ACHN (cell line): ENCODE measurements at places on chromosomes 5 and 9.

DNA sequence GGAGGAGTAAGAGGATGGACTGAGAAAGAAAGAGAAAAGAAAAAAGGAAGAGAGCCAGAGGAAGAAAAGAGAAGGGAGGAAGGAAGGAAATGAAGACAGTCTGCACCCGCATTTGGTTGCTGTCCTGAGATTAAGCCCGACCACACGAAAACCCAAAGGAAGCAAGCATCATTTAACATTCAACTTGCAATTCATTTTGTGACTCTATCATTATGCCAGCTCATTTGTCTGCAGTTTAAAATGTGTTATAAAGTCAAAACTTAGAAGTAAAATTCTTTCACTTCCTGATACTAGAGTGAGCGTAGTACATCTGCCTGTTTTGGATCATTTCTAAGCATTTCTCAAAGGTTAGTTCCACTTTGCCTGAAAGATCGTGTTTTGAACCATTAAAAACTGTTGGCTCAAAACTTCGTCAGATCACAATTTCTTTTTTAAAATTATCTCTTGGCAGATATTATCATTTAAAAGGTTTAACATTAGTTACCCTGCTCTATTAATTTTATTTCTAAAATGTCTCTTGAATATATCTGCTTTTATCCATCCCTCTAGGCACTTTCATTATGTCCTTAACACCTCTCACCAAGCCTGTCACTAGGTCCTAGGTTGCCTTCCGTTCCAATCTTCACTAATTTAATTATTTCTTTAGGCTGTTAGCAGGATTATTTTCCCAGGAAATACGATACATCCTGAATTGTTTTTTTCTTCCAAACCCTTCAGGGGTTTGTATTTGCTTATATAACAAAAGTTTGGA lies 240.9 kb downstream of the TLE4 start:
- peak; percentile 17 for DNase-seq

GRCh38 chr5:42923710-42924109 lies 112.0 kb upstream of the SELENOP start:
- no peak for DNase-seq

- DNase-seq, result no peak
Observed at GRCh38 chr9:21317956-21318923, 13.1 kb upstream of the IFNA5 start.

DNA sequence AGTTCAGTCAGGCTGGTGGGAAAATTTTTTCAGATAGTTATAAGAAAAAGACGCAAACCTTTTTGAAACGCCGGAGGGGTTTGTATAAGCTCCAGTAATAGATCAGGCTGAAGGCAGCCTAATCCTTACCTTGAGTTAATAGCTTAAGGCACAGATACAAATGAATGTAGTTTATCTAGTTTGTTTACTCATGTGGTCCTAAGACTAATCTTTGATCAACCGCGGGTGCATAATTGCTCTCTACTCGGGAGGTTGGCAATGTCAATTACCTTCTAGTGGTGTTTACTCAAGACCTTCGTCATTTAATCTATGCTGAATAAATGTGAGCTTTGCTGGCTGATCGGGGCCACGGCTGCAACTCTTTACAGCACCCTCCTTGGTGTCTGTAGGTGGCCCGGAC lies 665 bp upstream of the INSL4 start:
- DNase-seq, result no peak

DNA sequence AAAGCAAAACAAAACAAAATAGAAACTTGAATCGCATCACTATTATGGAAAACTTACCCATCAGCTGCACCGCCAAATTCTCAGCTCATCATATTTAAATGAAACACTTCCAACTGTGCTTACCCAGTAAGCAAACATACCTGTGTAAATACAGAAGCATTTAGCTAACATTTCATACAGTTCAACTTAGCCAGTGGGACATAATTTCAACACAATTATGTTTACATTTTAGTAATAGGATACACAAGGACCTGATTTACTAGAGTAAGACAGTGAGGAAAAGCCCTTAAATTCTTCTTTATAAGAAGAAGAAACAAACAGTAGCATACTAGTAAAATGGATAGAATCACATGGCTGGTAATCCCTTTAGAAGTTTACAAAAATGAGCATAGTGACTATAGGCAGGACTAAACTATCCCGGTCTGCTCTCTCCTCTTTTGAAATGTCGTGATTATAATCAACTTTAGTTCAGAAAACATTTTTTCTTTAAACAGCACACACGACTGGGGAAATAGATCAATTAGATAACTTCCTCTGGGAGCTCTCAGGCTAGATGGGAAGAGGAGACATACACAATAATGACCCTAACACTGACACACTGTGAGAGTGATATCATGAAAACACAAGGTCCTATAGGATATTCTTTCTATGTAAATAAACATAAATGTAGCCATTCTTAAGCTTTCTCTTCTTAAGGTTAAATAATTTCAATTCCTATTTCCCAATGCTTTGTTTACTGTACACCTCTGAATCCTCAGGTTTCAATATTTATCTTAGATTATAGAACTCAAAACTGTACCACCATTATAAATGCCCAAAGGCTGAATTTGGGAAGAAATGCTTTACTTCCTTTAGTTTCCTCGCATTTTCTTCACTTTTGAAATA lies 15.9 kb upstream of the CDC20B start:
- no peak for DNase-seq

DNA sequence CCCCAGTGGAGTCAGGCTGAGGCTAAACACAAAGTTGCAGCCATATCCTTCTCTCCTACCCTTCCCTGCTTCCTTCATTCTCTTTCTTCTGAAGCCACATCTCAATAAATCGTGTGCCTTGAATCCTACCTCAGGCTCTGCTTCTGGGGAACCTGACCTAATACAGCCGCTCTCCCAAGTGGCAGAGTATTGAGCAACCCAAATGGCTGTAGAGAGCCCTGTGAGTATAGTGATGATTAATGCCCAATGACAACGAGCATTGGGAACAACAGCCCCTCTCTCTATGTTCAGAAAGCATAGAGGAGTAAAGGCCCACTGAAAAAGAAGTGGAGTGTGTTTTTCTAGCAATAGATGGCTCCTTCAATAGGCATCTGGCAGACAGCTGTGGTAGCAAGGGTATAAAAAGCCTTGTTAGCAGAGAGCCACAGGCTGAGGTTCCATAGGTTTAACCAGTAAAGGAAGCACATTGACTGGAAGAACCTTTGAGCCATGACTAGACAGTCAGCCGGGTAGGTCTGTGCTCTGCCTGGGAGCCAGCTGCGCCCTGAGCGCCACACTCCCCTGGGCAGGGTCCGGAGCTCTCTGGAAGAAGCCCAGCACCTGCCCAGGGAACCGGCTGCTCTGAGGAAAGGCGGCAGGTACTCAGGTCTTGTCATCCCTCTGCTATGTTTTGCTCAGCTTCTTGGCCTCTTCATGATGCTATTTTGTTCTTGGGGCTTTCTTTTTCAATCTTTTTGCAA lies 22.6 kb upstream of the HSPA9 start:
- DNase-seq, result no peak

DNA sequence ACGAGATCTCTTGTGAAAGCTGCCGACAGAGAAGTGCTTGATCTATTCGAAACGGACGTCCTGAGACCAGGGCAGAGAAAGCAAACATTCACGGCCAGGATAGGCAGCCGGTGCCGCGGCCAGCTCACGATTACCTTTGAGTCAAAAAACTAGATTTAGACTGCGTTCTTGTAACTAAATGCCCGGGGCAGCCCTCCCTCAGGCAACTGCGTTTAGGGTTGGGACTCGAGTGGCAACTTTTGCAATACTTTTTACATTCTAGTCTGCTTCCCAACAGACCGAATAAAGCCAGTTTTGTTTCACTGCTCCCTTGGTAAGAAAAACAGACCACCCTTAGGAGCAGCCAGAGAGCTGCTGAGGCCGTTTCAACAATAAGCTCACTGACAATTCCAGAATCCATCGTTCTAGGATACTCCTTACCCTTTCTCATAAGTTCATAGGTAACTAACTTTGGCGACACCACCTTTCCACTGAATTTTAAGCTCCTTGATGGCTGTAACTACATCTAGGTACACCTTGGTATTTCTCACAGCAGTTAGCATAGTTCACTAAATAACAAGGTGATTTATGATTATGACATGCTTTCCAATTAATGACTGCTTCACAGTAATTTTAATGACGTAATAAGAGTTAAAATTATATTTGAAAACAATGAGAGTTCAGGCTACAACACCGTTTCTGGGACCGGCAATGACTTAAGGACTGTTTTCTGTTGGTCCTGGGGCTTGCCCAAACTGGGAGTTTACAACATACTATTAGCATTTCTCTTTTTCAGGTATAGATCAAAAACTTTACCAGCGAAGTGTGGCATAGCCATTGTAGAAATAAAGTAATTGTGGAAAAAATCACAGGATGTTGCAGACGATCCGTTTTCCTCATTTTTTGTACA lies 899 bp upstream of the RAPGEF6 start:
- DNase-seq, result no peak

DNA sequence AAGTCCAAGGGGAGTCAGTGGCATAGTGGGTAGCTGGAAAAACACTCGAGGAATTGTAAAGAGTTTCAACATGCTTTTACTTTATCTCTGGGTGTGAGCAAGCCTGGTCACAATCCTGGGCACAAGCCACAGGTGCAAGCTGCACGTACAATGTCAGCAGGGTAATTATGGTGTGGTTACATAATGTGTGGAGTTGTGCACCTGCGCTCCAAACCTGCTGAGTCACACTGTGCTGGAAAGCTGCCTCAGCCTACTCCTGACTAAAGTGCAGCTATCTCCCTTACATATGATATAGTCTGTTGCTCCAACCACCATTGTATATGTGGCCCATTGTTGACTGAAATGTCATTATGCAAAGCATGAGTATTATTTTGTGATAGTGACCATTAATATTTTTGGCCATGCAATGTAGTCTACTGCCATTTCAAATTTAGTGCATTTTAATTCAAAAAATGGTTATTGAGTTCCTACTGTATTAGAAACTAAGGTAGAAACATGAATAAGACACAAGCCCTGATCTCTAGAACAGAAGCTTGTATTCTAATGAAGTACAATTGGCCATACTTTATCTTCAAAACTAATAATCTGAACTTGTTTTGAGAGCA lies 160.9 kb upstream of the SLC30A5 start:
- no peak for DNase-seq

GRCh38 chr9:105219291-105219805 lies 25.1 kb upstream of the SLC44A1 start:
- no peak for DNase-seq

DNA sequence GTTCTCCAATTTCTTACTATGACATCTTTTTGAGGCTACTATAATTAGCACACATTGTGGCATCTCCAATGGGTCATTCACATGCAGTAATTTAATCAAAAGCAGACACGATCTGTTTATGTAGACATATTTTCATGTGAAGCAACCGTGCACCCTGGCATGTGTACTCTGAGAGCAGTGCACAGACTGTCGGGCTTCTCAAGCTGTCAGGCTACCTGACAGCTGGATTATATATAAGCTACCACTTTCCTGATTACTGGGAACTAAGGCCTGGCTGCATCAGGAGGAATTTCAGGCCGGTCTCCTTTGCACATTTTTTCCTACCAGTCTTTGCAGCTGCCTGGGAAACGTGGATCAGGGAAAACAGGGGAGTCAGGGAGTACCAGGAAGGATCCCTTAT lies 197.5 kb downstream of the MAPKAP1 start:
- DNase-seq, result no peak

DNA sequence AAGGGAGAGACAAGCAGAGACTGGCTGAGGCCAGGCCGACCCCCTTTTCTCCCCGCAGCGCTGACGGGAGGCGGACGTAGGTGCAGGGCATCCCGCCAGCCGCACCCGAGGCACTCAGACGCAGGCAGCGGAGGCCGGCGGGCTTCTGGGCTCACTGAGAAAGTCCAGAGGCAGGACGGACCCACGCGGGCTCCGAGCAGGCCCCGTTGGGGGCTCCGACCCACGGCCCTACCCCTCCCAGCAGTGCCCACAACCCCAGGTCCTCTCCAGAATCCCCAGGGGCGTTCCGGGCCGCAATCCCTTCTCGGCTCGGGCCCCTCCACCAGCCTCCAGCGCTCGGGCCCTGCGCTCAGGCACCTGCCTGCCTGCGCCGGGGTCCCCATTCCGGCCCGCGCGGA lies 543 bp downstream of the MTMR12 start:
- DNase-seq, result peak; percentile 63

- DNase-seq, result no peak
Observed at GRCh38 chr9:72749276-72749675, 203.6 kb downstream of the ALDH1A1 start.

- DNase-seq, result no peak
Observed at GRCh38 chr5:66881480-66882161, 285.4 kb downstream of the MAST4 start.

DNA sequence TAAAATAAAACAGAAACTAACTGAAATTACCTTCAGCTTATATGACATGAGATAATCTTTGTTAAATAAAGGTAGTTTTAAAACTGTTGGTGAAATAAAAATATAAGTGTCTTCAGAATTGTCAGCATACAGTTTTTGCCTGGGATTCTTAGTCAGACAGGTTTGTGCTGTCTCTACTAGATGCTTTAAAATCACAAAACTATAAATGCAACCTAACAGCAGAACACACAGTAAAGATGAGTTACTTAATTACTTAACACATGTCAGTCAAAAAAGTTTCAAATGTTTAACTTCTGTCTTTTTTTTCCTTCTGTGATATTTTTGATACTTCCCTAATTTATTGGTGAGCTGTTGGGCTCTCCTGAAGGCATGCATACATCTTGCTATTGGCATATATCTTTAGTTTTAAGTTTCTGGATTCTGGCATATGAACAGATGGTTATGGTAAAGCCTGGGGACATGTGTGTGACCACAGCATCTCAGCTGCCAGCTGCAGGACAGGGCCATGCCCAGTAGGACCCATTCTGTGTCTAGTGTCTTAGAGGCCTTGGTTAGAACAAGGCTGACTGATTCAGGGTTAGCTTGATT lies 231.1 kb upstream of the NUDT12 start:
- DNase-seq, result no peak

DNA sequence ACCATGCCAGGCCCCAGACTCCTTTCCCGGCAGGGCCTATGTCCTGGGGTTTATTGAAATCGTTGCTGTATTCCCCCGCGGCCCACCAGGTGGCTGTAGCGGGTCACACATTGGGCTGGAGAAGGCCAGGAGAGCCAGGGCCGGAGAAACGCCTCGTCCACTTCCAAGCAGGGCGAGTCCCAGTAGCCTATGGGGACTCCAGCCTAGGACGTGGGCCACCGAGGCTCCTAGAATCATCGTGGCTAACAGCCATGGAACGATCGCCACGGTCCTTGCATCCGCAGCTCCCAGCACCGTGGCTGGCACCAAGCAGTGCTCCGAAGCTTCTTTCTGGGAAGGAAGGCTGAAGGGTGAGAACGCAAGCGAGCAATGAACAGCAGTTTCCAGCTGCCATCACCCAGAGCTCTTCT lies 87.7 kb downstream of the ENTREP1 start:
- DNase-seq, result peak; percentile 54

DNA sequence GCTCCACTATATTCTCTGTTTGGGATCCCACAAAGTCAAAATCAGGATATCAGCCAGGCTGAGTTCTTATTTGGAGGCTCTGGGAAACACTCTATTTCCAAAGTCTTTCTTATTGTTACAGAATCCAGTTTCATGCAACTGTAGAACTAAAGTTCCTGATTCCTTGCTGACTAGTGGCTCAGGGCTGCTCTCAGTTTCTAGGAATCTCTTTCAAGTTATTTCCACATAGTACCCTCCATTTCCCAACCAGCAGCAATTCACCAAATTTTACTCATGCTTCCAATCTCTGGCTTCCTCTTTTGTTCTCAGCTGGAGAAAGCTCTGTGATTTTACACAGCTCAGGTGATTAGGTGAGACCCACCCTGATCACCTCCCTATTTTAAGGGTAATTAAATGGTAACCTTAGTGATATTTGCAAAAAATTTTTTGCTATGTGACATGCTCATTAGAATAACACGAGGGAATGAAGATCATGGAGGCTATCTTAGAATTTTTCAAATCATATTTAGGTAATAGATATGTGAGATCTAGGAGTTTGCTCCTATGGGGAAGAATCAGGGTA lies 794.9 kb upstream of the ARRDC3 start:
- no peak for DNase-seq
